Activated CD4-positive, alpha-beta T cell treated with anti-CD3 and anti-CD28 coated beads, Interleukin-2, Interleukin-4, amounts not matched to agents 100 ng/mL and 50 ng/mL, durations not matched to agents 16 hours and 8 hours (primary cell): ENCODE measurements at places on chromosomes 11 and 22.

- DNase-seq, result no peak
Measured at GRCh38 chr11:66964495-66964894, 6.3 kb upstream of the PC start.

- DNase-seq, result no peak
Measured at GRCh38 chr11:84091212-84091986, 805.2 kb upstream of the CCDC90B start.

DNA sequence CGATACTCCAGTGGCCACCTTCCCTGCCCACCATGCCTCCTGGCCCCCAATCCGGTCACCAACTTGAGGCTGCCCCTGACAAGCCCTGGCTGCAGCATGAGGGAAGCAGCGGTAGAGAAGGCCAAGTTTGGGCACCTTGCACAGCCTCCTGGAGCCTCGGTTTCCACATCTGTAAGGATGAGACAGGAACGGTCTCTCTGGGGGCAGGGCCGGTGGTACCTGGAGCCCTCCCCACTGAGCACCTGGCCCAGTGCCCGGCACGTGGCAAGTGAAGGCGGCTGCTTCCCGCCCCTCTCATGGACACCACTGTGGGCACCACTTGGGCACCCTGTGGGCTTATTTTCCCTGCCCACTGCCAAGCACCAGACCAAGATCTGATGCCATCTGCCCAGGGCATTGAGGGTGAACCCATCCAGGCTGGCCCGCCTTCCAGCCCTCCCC lies 77.8 kb downstream of the CDKN1C start:
- DNase-seq, result no peak

GRCh38 chr11:40393511-40393910 lies 1065.9 kb downstream of the LRRC4C start:
- DNase-seq, result no peak

GRCh38 chr11:7572001-7572712 lies 58.4 kb downstream of the PPFIBP2 start:
- no peak for DNase-seq

DNA sequence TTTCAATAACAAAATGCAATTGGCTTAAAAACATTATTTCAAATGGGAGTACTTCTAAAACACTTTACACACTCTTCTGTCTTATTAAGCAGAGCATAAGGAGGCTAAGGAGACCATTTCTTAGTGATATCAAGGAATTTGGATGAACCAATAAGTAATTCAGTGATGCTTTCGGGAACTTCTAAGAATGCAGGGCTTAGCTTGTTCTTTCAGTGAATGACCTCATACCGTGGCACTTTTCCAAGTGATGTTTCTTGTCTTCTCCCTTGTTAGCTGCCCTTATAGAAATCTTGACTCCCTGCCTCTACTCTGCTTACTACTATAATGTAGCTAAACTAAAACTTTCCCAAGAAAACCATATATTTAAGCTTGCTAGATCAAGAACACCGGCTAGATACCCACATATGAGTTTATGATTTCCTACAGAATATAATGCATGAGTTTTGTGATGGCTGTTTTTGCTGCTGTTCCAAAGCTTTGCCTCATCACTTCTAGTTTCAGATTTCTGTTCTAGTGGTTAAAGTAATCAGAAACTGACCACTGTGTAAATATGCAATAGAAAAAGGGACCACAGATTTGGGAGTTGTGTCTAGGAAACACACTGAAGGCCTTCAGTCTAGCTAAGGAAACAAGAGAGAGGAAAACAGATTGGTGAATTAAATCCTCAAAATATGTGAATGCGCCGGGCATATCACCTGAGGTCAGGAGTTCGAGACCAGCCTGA lies 37.5 kb upstream of the STK33 start:
- no peak for DNase-seq

GRCh38 chr11:1082346-1082727 lies 7.7 kb downstream of the MUC2 start:
- no peak for DNase-seq

DNA sequence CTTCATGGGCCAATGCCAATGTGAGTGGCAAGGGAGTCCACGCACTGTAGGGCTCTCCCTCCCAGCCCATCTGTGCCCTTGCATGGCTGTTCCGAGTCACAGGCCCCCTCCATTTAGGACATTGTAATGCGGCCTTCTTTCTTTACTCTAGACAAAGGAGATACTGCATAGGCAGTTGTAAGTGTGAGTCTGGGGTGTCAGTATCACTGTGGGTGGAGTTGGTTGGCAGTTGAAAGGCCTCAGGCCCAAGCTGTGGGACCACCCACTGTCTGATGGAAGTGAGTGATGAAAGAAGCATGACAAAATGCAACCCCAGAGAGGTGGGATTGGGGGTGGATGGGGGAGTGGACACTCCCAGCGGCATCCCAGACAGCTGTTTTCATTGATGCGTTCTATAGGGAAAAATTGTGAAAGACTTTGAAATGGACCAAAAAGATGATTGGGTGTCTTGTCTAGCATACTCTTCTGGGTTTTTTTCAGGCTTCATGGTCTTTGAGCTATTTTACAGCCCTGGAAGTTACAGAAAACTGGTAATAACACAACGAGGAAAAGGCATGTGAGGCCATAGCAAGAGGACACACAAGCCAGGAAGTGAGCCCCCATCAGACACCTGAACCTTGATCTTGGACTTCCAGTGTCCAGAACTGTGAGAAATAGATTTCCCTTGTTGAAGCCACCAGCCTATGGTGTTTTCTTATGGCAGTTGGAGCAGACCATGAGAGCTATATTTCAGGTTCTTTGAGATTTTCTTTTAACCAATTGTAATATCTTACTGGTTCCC lies 114.6 kb downstream of the NECTIN1 start:
- no peak for DNase-seq
